ENCODE measurements at places on chromosomes 3 and 15. TPM values are rescaled to one million over a fixed set of nuclear protein-coding genes. Genes with fewer than 3 reads are reported as not detected.

- DNase-seq = no peak
Observed at GRCh38 chr3:10555263-10555662, 49.9 kb upstream of the ATP2B2 start.

The MED12L gene
- polyA plus RNA-seq = 1.5 TPM

The CCRL2 gene
- polyA plus RNA-seq = 0.53 TPM

DNA sequence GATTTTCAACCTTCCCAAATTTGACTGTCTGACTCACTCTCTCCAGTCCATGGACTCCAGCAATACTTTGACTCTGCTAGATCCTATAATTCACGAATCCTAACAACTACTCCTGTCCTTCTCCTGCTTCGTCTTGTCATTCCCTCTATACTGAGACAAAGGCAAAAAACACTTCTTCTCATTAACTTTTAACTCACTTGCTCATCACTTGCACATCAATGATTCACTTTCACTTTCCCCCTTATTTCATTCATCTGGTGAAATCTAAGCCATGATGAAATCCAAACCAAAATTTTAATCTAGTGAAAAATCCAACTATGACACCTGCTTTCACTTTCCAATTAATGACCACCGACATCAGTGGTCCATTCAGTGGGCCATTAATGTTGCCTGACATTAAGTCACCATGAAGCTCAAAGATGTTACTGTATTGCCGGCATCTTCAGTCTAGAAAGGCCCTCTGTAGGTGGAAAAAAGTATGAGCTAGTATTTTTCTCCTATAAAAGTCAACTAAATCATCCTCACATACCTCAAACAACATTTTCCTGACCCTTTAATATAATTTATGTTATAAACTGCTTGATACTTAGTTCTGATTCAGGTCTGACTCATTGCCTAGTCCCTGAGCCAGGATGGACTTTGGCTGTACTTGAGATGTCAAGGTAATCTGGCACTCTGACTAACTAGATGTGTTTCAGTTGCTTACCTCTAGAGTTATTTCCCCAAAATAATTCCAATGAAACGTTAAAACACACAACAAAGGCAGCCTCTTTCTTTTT is 158.6 kb downstream of the CNTN6 start:
- DNase-seq = no peak

GRCh38 chr3:14863333-14864100 is 44.8 kb downstream of the FGD5 start:
- peak; percentile 37 for DNase-seq

- DNase-seq = peak; percentile 66
Observed at GRCh38 chr3:195204360-195205163, 66.4 kb downstream of the XXYLT1 start.

DNA sequence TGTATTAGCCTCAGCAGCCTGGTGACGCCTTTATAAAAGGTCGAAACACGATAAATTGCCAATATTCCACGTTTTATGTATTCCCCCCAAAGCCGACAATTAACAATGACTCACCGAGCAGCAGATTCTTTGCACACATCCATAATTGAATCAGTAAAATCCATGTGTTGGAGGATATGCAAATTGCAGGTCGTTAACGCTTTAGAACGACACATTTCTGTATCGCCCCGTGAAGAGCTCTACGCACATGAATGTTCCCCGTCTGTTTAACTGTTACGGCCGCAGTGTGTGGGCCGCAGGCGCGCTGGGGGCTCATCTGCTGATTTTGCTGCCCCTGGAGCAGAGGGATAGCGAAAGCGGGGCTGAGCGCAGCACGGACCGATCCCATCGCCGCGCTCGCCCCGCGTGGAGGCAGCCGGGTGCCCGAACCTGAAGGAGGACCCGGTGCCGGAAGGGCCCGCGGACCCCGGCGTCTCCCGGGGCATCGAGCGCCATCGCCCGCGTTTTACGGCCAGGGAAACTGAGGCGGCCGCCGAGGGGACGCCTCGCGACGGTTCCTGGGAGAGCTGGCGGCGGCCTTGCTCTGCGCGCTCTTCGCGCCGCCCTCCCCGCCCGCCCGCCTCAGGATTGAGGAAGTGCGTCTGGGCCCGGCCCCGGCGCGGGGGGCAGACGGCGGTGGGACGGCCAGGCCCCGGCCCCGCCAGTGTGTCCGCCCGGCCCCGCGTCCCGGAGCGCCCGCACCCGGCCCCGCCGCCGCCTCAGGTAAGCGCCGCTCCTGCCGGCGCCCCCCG is at the start of gene LRRK1:
TSS of gene LRRK1 (plus strand) at position 668 of the 791 bp plus-strand sequence. CDS start 5,276 bp downstream, outside the sequence.
- peak; percentile 57 for DNase-seq

The TM4SF1 gene
- polyA plus RNA-seq = 41.2 TPM

DNA sequence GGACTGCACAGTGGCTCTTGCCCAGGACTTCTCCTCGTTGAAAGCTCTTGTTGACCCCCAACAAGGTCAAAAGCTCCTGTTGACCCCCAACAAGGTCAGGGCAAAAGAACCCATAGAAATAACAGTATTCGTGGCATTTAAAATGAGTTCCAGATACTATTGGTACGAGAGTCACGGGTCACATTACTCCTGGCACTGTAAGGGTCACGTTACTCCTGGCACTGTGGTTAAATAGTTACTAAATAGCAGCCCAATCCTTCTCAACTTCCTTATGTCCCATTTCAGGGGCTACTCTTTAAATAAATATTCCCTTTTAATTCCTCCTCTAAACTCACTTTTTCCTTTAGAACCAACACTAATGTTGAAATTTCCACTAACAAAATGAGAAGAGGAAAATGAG is 18.2 kb upstream of the ADCY5 start:
- no peak for DNase-seq

The CSPG4 gene
- polyA plus RNA-seq = 11.3 TPM

- no peak for DNase-seq
Observed at GRCh38 chr3:184514171-184514490, 47.5 kb upstream of the EPHB3 start.

GRCh38 chr3:9032231-9032777 is 69.0 kb upstream of the RAD18 start:
- DNase-seq = no peak

DNA sequence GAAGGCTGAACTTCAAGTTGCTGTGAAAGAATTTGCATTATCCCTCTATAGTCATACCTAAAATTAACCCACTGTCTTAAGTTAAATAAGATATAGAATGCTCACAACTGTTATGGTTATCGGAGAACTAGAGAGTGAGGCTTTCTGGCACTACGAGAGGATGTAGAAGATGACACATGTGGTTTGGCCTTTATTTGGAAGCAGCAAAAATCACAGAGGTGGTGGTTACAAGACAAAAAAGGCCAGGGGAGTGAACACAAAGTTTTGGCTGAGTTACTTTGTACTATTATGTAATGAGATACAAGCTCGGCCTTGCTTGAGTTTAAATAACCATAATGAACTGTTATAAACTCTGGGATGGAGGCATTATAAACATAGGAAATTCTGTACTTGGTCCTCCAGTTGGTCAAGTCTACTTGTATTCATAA is 78.3 kb upstream of the ICE2 start:
- DNase-seq = no peak

GRCh38 chr3:67620869-67621268 is 33.5 kb downstream of the SUCLG2 start:
- DNase-seq = no peak

DNA sequence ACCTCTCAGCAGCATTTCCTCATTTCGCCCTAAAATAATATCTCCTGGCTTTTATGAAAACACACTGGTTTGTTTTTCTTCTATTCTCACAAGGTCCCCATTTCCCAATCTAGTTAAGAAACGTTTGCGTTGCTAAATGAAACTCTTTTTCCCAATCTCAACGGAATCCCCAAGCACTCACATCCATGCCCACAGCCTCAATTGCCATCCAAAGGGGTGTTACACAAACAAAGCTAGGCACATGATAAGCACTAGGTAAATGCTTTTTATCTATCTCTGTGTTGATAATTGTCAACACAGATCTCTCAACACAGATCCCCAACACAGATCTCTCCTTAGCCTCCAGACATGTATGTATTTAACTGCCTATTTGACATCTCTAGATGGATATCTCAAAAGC is 35.2 kb upstream of the TF start:
- no peak for DNase-seq

DNA sequence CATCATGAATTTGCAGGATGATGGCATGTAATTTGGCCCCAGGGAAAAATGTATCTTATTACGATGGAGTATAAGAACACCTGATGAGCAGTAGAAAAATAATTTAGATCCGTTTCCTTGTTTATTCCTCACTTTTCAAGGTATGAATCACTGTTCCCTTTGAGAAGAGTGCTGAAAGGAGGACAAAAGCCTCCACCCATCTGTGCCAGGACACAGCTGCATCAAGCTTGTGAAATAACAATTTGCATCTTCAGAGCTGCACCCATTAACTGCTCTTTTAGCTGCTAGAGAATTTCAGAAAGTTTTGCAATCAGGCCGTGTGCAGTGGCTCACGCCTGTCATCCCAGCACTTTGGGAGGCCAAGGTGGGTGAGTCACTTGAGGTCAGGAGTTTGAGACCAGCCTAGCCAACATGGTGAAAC is 9.6 kb downstream of the CLDND1 start:
- no peak for DNase-seq

The ITIH1 gene
- not detected for polyA plus RNA-seq

DNA sequence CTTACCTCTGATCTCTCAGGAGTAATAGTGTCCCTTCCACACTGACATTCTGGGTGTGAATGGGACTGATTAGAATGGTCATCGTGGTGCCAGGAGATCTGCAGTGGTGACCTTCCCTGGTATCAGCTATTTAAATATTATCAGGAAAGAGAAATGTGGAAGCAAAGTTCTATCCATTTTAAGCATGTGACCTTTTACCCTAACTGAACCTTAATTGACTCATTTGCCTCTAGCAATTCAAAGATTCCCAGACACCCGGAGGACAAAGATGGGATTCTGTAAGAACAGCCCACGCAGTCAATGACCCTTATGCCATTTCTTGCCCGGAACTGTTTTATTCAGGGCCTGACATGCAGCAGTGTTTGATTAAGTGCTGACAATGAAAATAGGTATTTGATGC is 10.3 kb downstream of the LIPC start:
- DNase-seq = no peak

DNA sequence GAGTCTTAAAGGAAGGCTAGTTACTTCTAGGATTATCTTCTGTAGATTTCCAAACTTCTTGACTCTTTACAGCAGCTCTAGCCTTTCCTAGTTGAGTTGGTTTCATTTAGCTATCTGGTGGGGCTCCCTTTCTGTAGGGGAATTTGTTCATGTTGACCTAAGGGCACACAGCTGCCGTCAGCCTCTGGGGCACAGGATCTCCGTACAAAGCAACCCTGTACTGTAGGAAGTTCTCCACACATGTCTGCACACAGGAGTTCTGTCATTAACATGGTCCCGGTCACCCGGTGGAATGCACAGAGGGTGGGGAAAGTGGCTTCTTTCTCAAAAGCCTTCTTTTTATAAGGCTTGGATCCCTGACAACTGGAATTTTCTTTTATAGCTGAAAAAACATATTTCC is 88.7 kb upstream of the TNIK start:
- DNase-seq = no peak

The EPHB3 gene
- polyA plus RNA-seq = 17.0 TPM

Measured in brain (organoid and tissue), 16 donors.